PC-3 (cell line): ENCODE measurements at places on chromosomes 5 and 9. TPM values are rescaled to one million over a fixed set of nuclear protein-coding genes. Genes with fewer than 3 reads are reported as not detected.

CCDC192 gene
- not detected in 2 replicates for total RNA-seq

SH3RF2 gene
- 5.9 and 6.2 TPM in 2 replicates for total RNA-seq

UBAC1 gene
- 65.9 and 77.3 TPM in 2 replicates for total RNA-seq

TMEM252 gene
- not detected in 2 replicates for total RNA-seq

- DNase-seq = no peak
Observed at GRCh38 chr5:173392-174290, 17.7 kb upstream of the LRRC14B start.

DNA sequence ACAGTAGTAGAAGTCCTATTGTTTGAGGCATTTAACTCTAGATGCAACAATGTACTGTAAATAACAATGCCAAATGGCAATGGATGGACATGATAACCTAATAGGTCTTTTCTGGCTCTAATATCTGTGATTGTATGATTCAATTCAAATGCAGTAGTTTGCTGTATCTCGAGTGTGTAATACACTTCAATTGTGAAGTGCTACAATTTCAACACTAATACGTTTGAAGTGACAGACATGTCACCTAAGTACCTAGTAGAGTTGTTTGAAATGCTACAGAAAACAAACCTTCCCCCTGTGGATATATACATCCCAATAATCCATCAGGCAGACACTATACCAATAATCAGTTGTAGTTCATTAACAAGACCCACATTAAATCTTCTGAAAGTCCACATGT, 305.9 kb upstream of the ITGA1 start:
- no peak for DNase-seq

- DNase-seq = no peak
Observed at GRCh38 chr9:3992924-3993323, 306.9 kb downstream of the GLIS3 start.

DNA sequence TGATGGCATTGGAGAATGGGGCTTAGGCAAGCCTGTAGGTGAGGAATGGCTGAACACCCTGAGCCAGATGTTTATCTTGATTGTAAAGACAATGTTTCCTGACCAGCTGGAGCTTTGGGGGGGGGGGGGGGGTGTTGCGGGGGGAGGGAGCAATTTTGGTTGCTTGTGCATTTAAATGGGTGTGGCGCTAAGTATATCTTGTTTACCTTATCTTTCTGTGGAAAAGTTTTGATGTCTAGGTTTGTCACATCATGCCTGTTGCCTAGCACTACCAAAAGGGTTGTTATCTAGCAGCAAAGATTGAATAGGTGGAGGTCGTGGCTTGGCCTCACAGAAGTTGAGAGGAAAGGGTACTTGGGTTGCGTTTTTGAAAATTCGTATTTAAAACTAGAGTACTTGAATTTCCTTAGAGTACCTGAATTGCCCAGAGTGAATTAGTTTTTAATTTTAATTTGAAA, 1.3 kb downstream of the SMAD5 start:
- DNase-seq = no peak
